Thoracic aorta (tissue), 2 donors: ENCODE measurements at places on chromosomes 5 and 9. TPM values are rescaled to one million over a fixed set of nuclear protein-coding genes. Genes with fewer than 3 reads are reported as not detected.

The GHR gene
- total RNA-seq, result 12.8 TPM

The DBH gene
- total RNA-seq, result not detected

The MYOT gene
- 16.4 TPM for total RNA-seq

The FLT4 gene
- total RNA-seq, result 4.8 TPM

The FOXI1 gene
- total RNA-seq, result not detected

The FOXD4L3 gene
- total RNA-seq, result not detected

The TMEM174 gene
- total RNA-seq, result not detected

The PRLR gene
- total RNA-seq, result 2.6 TPM

The SLC34A1 gene
- not detected for total RNA-seq

The IL31RA gene
- total RNA-seq, result 1.1 TPM

GRCh38 chr5:171851251-171851650, 65.6 kb downstream of the SMIM23 start:
- no peak for DNase-seq

GRCh38 chr5:32859211-32859641, 148.1 kb downstream of the NPR3 start:
- no peak for DNase-seq

DNA sequence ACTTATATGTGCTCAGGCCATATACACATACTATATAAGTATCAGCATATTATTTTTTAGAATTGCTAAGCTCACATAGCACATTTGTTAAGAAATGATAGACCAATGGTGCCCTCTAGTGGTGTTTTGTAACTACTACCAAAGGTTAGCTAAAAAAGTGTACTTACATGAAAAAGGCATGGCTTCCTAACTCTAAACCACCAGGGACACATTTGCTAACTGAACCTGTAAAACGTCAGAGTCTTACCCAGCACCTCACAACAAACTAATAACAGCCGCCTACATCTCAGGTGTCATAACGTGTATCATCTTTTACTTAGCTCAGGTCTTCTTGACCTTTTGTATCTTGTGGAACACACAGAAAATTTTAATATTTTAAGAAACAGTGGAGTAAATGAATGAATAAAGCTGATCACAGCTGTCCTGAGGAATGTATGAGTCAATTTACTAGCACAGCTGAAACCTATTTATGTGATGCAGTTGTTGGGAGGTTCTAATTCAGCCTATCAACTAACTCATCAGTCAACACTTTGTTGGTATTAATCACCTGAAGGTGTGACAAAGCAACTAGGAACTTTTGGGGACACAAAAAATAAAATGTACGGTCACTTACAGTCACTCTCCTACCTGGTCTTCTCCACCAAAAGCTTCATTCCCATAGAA, 72.9 kb downstream of the BAAT start:
- DNase-seq, result no peak

DNA sequence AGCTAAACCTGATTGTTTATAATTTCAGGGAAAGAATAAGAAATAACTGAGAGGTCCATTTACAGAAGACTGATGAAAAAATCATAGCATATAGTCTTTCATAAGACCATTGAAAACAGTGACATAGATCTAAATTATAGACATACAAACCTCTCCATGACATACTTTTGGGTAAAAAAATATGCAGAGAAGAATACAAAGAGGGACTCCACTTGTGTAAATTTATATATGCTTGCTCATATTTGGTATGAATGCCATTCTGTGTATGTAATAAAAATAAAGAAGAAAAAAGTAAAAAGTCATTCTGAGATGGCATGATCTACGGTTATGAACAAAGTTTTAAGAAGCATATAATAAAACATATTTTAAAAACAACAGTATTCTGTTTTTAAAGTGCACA, 310.7 kb downstream of the ASTN2 start:
- DNase-seq, result no peak

DNA sequence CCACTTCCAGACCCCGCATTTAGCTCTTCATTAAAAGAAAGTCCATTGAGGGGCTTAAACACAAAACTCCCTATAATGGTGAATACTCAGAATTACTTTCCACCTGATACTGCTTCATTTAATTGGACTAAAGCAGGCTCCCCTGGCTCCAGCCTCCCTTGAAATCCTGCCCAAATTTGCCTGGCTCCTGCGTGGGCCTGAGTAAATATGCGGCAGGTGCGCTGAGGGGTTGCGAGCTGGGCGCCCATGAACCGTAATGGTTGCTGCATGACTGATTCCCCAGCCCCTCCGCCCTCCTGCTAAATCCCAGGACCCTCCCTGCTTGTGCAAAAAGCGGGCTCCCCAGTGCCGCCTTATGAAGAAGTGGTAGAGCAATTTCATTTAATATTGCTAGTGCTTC, 639.7 kb downstream of the BNC2 start:
- no peak for DNase-seq

DNA sequence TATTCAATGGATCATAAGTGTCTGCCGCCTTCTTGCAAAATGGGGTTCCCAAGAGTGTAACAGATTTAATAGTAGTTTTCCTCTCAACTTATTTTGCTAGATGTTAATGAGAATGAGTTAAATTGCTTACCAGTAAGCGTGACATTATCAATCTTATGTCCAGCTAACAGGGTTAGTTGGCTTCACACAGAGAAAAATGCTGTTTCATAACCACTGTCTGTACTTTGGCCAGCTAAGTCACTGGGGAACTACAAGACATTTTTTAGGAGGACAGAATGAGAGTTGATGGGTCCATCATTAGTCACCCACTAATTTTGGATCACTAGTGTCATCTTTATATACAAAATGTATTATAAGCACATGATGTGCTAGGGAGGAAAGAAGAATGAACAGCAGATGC, 1.4 kb downstream of the CDC37L1 start:
- DNase-seq, result no peak

DNA sequence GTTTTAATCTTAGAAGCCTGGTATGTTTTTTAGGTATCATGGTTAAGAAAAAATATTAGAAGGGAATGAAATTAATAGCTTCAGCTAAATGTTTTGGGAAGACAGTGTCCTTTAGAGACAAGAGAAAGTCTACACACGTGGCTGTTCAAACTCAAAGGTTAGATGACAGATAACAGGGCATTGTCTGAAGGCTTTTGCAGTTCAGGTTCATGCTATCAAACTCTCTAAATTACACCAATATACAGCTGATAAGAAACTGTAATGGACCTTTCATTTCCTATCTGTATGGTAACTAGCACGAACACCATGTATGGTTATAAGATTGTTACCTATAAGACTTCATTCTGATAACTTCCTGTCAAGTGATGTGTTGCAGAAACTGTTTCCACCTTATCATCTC, 240.6 kb upstream of the MEF2C start:
- no peak for DNase-seq

DNA sequence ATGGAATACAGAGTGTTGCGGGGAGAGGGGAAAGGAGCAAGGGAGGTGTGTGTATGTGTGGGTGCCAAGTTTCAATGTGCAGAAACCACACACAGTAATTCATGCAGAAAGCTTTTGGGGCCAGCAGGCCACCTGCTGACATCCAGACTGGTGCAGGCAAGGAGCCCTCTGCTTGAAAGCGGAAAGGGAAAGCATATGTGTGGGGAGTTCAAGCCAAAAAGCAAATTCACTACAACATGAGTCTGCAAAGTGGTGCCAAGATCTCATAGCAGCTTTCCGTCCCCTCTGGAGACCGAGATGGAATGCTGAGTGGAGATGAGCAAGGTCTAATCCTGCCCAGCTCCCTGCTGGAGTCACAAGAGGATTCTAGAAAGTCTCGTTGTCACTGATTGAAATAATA, 159.7 kb upstream of the VLDLR start:
- no peak for DNase-seq

- no peak for DNase-seq
Observed at GRCh38 chr5:132487841-132488555, 2.6 kb downstream of the IRF1 start.

- DNase-seq, result no peak
Observed at GRCh38 chr9:76690973-76691370, 73.3 kb upstream of the PCA3 start.

DNA sequence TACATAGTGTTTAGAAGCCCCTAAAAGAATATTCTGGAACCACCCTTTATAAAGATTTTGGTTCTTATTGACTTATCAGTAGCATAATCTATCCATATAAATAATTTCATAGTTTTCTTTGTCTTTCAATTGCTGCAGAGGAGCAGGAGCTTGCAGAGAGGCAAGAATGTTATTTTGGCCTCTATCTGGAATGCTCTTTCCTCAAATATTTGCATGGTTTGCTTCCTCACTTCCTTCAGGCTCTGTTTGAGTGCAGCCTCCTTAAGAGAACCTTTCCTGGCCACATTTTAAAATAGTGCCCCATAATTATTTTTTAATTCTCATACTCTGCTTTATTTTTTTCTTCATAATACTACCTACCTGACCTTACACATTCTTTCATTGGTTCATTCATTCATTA, 1.5 kb downstream of the C5 start:
- DNase-seq, result no peak

DNA sequence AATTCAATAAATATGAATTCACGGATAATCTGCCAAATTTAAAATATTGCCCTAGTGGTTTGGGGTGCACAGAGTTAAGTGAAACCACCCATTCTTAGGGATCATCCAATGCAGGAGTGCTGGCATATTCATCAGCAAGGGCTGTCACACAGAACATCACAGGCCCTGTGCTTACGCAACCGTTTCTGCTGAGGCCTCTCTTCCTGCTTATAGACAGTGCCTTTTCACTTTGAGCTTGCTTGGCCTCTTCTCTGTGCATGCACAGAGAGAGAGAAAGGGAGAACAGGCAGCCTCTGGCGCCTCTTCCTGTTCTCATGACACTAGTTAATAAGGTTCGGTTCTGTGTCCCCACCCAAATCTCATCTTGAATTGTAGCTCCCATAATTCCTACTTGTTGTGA, 366.3 kb downstream of the ICE1 start:
- DNase-seq, result no peak

DNA sequence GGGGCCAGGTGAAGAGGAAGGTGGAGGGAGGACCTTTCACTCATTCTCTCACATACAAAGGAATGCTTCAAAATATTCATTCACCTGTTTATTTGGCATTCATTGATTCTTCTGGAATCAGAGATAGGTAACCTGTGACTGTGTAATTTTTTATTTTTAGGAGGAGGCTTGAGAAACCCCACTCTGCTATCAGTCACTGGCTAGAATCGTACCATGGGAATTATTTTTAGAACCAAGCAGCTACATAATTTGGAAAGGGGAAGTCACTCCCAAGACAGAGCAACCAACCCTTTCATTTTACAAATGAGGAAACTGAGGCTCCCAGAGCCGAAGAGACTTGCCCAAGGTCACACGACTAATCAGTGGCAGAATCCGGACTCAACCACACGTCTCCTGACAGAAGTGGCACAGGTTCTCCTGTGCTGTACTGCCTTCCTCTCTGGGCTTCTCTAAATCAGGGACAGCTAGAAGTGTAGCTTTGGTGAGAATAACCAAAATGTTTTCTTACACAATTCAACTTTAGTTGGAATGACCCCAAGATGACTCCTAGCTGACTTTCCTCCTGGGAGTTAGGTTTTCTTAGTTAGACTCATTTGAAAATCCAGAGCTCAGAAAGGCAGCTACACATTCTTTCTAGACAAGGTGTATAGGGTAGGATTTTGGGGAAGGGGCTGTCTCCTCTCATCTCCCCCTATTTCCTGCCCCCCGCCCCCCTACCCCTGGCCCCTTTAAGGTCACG, 264.3 kb upstream of the PANK3 start:
- no peak for DNase-seq

- no peak for DNase-seq
Observed at GRCh38 chr5:39423331-39423751, 1.4 kb downstream of the DAB2 start.

DNA sequence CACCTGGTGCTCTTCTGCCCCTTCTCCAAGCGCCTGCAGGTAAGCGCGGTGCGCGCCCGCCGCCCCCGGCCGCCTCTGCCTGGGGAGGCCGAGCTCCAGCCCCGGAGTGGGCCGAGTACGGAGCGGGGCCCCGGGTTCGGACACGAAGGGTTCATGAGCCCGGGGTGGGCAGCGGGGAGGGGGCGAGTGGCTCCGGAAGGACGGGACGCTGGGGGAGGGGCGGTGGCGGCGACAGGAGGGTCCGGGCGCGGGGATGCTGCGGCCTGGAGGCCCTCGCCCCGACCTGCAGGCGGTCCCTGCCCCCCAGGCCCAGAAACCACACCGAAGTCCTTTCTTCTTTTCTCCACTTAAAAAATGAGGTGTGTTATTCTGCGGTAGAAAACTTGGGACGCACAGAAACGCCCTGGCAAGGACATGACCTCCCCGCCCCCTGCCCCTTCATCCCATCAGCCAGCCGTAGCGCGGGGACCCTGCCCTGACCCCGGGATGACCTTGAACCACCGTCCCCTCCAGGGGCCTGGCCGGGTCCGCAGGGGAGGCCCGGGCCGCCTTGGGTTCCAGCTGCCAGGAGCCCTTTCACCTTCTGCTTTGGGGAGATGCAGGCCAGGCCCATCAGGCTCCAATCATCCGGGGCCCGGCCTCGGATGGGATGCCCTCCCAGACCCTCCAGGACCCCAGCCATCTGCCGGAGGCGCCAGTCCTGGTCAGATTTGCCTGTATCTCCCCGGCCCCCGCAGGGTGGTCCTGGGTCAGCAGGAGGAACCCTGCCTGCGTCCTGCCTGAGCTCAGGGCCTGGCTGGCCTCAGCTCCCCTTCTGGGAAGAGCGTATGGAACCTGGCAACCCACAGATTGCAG, 545 bp downstream of the DIPK1B start:
- no peak for DNase-seq

DNA sequence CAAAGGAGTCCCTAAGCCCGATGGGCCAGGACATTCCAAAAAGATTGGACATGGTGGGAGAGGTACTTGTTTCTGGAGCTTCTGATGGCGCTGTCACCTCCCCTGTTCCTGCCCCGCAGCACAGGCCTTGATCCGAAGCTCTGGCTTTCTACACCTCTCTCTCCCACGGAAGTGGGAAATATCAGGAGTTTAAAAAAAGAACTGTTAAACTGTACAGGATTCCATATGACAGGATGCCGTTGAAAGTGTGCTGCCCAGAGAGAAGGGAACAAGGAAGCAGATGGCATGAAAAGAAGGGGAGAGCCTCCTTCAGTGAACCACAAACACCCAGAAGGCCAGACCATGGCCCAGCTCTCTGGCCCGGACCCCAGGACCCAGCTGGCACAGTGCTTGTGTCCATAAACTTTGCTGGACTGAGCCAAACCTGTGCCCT, 26.8 kb upstream of the SLC2A8 start:
- DNase-seq, result no peak

DNA sequence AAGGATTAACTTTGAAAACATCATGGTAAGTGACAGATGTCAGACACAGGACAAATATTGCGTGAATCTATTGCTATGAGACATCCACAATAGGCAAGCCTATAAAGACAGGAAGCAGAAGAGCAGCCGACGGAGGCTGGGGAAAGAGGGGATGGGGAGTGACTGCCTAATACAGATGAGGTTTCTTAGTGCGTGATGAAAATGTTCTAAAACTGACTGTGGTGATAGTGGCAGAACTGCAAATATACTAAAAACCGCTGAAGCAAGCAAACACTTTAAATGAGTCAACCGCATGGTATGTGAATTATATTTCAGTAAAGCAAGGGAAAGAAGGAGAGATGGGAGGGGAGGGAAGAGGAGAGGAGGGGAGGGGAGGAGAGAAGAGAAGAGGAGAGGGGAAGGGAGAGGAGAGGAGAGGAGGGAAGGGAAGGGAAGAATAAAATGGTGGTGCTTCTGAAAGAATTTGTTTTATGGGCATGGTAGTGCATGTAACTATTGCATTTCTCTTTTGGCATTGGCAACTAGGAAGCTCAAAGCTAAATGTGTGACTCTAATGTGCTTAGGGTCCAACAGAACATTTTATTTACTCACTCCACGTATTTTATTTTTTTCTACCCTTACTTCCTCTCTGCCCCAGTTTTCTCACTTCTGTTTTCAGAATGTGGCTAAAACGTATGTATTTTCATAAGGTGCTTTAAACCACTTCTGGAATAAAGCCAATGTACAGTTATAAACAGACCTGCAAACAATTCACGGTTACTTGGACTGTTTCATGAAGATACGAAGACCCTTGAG, 21.3 kb downstream of the AKNA start:
- DNase-seq, result no peak
